ENCODE measurements at places on chromosomes 7 and 10.

GRCh38 chr7:156503196-156503595 lies 137.4 kb upstream of the RNF32 start:
- no peak for DNase-seq

- no peak for DNase-seq
Observed at GRCh38 chr7:120864141-120864900, 6.4 kb upstream of the TSPAN12 start.

DNA sequence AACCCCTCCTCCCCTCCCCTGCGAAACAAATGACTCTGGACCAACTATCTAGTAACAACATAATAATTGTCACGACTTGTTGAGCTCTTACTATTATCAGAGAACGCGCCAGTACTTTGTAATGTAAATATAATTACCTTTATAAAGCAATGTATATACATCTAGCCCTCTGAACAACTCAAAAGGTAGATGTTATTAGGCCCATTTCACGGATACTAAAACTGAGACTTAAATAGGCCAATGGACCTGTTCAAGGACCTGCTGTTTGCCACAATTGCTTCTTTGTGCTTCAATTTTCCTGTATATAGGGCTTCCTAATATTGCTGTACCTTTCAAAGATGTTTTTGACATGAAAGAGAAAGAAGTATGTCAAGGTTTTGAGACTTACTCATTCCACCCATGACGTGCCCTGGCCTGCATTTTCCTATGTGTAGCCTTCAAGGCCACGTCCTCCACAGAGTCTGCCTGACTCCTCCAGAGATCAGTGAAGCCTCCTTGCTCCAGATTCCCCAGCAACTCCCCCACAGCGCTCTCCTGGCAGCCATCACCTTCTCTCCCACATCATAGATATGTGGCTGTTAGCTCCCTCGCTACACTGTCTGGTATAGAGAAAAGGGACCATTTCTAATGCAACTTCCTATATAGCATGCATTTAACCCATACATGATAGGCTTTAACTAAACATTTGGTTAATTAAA lies 156.6 kb downstream of the SKIDA1 start:
- DNase-seq = no peak

DNA sequence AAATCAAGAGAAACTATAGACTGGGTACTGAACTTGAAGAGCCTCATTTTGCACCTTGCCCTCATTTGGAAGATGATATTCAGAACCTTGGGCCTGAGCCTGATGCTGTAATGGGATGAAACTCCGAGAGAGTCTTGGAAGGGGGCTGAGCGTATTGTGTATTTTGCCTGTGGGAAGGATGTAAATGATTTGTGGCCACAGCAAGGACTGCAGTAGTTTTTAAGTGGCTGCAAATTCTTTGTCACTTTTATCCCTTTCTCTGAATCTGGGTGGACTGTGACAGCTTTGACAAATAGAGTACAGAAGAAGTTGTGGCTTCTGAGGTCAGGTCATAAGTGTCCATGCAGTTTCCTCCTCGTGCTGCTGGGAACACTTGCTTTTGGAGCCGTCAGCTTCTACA lies 221.2 kb downstream of the ADRA2A start:
- no peak for DNase-seq

DNA sequence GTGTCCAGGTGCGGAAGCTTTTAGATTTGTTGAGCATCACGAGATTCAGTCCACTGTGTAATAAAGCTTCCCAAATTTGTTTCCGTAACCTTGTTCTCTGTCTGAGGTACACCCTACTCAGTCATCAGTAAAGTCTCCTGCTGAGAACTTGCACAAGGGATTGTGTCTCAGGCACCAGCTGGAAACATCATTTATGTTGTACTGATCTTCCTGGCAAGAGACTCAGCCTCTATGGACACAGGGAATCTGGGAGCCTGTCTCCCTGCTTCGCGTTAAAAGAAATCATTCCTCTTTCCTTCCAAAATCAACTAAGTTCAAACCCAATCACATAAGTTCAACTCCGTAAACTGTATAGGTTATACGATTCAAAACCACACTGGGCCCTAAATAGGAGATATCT lies 336.8 kb downstream of the GPR37 start:
- no peak for DNase-seq

- no peak for DNase-seq
Observed at GRCh38 chr7:8638076-8638475, 204.7 kb downstream of the NXPH1 start.

GRCh38 chr10:118867768-118868167 lies 113.0 kb upstream of the CACUL1 start:
- DNase-seq = no peak

- DNase-seq = no peak
Observed at GRCh38 chr7:20146451-20146850, 70.7 kb downstream of the MACC1 start.

GRCh38 chr10:104232613-104233102 lies 494 bp upstream of the CFAP43 start:
- no peak for DNase-seq

DNA sequence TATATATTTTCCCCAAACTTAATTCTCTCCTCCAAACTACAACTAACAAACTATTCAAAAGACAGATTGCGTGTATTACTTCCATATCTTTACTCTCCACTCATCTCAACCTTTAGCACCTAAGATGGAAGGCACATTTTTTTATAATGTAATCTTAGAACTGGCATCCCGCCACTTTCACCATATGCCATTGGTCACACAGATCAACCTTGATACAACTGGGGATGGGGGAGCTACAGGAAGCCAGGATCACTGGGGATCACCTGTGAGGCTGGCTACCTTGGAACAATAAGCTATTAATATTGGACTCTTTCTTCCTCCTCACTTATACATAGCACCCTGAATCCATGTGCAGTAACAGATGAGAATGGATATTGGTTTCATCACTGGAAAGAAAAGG lies 469.6 kb upstream of the LRRN3 start:
- DNase-seq = no peak

- DNase-seq = no peak
Observed at GRCh38 chr7:150728011-150728410, 9.2 kb upstream of the GIMAP5 start.

GRCh38 chr10:44591911-44592310 lies 207.0 kb upstream of the CXCL12 start:
- DNase-seq = no peak

- no peak for DNase-seq
Observed at GRCh38 chr7:131953184-131953583, 396.8 kb upstream of the PODXL start.

- no peak for DNase-seq
Observed at GRCh38 chr10:78148216-78148960, 114.7 kb downstream of the RPS24 start.

- peak; percentile 63 for DNase-seq
Observed at GRCh38 chr10:84537447-84537931, 209.1 kb downstream of the CCSER2 start.

DNA sequence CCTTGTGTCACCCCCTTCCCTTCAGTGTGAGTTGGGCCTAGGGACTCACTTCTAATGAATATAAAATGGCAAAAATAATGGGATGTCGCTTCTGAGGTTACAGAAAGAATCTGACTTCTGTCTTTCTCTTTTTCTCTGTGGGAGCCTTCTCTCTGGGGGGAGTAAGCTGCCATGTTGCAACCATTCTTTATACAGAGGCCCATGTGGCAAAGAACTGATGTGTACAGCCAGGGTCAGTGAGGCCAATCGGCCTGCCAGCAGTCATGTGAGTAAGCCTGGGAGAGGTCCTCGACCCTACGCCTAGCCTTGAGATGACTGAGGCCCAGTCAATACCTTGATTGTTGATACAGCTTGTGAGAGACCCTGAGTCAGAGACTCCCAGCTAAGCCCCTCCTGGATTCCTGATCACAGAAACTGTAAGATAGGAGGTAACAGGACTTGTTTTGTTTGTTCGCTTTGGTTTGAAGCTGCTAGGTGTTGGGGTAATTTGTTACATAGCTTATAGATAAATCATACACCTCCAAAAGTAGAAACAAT lies 1.7 kb downstream of the TCAF1 start:
- no peak for DNase-seq

GRCh38 chr7:112370436-112370835 lies 79.8 kb upstream of the IFRD1 start:
- no peak for DNase-seq

DNA sequence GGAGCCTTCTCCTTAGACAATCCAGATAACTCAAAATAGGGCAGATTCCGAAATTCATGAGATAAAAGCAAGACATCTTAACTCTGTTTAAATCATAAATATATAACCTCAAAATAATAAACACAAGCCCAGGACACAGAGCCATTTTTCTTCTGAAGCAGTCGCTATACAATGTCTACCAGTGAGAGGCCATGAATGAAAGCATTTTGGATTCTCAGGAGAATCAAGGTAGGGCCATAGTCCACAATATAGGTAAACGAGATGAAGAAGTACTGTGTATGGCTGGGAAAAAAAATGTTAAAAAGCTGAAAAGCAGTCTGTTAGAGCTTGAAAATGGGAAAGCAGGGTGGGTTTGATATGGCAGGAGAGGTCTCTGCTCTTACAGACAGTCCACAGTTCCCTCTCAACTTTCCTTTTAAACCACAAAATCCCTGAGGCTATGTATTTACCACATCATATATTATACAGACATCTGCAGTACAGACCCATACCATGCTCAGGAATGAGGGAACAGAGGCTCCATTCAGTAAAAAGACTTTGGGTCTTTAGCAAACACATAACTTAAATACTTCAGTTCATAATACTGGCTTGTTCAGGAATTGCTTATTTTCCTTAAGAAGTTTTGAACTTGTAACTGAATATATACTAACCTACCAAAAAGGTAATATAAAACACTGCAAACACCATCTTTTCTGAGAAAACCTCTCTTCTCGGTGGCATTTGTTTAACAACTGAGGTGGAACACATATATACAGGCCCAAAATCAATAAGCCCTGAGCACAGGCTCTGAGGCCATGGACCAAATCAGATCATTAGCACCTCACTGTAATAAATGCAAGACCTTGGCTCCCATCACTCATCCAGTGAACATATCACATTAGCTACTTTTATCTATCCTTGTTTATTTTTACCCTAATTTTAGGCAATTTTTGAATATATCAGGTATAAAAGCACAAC lies 109.3 kb downstream of the SORBS1 start:
- no peak for DNase-seq

- peak; percentile 91 for DNase-seq
Observed at GRCh38 chr10:30784897-30785605, 155.5 kb upstream of the LYZL2 start.

GRCh38 chr7:81767926-81768325 lies 1.9 kb downstream of the HGF start:
- no peak for DNase-seq

DNA sequence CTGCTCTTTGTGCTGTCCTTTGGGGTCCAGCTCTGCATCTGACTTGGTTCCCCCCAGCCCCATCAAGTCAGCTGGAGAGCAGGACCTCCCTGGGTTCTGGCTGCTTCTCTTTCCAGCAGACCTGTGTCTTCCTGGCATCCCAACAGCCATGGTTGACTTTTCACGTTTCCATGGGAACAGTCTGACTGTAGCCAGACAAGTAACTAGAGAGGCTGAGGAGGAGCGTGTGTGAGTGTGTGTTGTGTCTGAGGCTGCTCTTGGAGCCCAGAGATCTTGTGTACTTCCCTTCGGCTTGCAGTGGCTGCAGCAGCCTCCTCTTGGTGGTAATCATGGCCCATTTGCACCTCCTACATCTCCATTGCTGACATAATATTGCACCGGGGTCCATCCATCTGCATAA lies 332.0 kb downstream of the RPS24 start:
- DNase-seq = no peak

DNA sequence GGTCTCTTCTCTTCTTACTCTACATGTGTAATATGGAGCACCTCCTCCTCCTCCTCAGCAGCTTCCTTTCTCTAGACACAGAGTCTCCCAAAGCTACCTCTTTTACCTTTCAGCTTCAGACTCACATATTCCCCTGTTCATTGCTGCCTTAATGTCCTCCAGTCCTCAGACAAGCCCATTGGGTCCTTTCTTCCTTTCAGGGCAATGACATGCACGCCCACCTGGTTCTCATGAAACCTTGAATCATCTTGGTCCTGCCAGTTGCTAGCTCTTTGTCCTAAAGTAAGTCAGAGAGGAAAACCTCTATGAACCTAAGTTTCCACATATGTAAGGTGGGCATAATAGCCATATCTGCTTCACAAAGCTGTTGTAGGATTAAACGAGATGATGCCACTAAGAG lies 227.0 kb downstream of the RPS24 start:
- no peak for DNase-seq

- DNase-seq = no peak
Observed at GRCh38 chr7:6260291-6261187, 11.9 kb downstream of the CYTH3 start.

DNA sequence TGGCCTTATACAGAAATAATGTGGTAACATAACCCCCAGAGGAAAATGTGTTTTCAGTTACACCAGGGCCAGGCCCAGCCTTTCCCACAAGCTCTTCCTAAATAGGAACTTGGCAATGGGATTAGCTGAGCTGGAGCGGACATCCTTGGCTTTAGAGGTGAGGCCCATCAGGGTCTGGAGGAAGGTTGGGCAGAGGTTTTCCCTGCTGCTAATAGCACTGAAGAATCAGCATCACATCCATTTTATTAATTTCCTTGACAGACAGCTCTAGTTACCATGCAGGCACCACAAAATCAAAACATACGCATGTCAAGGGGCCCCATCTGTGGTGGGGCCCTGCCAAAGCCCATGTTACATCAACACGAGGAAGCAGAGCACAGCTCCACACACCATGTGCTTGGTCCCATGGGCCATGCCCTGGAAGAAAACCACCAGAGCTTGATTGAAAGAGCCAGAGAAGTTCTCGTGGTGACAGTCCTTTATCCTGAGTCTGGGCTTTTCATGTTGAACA lies 566.6 kb downstream of the KCNMA1 start:
- no peak for DNase-seq

DNA sequence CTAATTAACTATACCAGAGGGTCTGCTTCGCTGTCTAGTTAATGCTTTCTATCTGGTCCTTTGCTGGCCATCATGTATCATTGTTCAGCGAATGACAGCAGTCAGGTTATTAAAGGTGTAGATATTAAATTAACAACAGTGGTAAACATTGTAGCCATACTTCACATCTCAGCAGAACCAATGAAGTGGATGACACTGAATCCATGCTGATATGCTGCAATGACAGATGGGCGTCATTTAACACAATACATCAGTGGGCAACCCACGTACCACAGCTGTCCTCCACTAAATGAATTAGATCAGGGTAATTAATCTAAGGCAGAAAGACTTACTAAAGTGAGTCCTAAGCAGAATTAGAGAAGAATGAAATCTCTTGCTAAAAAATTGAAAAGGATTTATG lies 767.2 kb downstream of the NXPH1 start:
- no peak for DNase-seq

- no peak for DNase-seq
Observed at GRCh38 chr10:129883626-129884397, 80.3 kb downstream of the EBF3 start.

DNA sequence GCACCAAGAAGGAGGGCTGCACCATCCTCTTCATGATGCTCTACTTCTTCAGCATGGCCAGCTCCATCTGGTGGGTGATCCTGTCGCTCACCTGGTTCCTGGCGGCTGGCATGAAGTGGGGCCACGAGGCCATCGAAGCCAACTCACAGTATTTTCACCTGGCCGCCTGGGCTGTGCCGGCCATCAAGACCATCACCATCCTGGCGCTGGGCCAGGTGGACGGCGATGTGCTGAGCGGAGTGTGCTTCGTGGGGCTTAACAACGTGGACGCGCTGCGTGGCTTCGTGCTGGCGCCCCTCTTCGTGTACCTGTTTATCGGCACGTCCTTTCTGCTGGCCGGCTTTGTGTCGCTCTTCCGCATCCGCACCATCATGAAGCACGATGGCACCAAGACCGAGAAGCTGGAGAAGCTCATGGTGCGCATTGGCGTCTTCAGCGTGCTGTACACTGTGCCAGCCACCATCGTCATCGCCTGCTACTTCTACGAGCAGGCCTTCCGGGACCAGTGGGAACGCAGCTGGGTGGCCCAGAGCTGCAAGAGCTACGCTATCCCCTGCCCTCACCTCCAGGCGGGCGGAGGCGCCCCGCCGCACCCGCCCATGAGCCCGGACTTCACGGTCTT lies 1.9 kb downstream of the FZD1 start:
- DNase-seq = no peak

All from neuronal stem cell (in vitro differentiated cells).